ENCODE measurements at places on chromosomes 6 and 20. TPM values are rescaled to one million over a fixed set of nuclear protein-coding genes. Genes with fewer than 3 reads are reported as not detected.

DNA sequence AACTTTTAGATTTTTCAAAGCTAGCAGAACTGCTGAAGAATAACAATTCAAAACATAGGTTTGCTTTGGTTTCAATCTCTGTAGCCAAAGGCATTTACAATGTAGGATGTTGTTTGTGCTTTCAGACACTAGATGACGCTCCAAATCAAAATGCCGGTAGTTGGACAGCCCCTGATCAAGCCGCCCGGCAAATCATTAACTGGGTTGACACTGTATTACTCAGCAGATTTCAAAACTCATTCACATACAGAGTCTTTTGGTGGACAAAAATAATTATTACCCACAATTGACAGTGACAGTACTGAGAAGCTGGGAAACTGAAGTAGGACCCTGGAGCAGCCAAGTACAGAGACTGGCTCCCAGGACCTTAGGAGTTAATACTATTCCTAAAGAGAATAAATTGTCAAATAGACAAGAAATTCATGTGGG, 21.3 kb upstream of the HFE start:
- no peak for DNase-seq

DNA sequence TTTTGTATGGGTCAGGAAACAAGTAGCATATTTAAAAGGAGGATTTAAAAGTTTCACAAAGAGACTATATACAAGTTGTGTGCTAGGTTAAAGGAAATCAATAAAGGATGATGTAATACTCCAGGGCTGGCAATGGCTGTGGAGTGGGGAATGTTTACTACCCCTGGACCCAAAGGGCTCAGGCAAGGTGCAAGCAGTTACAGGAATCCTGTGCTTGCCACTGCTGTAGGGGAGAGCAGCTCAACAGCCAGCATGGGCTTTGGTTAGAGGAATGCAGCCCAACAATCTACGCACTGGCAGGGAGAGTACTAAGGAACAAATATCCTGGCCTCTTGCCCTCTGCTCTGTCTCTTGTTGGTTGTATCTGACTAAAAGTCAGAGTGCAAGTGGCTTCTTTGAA, 1642.2 kb downstream of the KHDRBS2 start:
- DNase-seq = no peak

DNA sequence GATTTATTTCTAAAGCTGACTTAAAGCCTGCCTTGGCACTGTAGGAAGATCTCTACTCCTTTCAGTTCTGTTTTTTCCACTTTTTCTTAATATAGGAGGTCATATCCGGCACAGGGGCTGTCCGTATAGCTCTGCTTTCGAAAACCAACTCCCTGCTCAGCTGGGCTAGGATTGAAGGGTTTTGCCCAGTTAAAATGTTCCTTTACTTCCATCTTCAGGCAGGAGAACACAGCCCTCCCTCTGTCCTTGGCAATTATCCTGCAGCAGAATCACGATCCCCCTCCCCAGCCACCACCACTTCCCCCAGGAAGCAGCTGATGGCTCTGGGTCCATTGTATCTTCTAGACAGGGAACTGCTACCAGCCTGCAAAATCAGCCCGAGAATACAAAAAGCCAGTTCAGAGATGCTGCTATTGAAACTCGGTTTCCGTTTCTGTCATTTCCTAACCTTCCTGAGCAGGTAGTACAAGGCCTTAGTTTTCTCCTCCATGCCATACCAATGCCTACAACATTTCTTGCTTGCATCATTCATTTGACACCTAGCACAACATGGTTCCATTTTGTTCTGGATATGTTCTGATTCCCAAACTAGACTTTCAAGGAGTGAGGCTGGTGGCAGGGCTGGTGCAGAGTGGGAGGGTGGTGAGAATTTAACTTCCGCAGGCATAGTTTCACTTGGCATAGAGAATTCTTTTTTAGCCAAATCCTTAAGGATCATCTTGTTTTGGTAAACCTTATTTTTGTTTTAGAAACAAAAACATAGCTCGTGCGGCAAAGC, 53.9 kb downstream of the FAM50B start:
- DNase-seq = no peak

- no peak for DNase-seq
Measured at GRCh38 chr20:38827770-38828281, 22.3 kb downstream of the PPP1R16B start.

The CUTA gene
- 302 TPM for total RNA-seq

The YWHAB gene
- total RNA-seq = 203 TPM

DNA sequence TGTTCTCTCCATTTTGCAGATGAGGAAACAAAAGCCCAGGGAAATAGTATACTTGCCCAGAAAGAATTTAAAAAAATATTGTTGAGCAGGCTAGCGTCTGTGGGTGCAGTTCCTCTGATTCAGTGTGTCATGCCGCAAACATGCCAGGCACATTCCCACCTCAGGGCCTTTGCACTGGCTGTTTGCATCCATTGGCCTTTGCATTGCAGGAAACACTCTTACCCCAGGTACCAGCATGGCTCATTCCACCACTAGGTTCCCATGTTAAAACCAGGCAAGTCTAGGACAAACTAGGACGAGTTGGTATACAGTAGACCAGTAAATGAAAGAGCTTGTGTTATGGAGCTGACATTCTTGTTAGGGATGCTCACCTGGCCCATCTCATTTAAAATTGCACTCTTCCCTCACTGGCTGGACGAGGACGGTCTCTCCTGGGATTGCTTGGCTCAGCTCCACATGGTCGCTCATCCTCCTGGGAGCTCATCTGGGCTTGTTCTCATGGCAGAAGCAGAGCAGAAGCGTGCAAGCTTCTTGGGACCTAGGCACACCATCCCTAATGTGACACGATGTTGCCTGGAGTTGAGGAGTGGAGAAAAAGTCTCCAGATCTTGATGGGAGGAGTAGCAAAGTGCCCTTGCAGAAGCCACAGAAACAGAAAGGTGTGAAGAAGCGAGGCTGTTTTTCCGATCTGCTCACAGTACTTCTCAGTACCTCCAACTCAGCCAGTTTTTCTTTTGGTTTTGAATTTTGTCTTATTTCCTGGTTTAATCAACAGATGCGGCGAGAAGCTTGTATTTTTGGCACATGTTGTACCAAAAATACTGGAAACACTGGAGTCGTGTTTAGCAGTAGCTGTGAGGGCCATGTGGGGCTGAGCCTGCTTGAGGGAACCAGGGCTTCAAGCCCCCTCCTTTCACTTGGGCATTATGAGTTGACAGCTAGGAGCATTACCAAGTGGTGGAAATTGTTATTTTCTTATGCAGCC, 13.9 kb downstream of the ZNF831 start:
- DNase-seq = no peak

GRCh38 chr20:23641936-23642751, 4.4 kb upstream of the CST3 start:
- peak; percentile 80 for DNase-seq

The PI16 gene
- total RNA-seq = not detected

DNA sequence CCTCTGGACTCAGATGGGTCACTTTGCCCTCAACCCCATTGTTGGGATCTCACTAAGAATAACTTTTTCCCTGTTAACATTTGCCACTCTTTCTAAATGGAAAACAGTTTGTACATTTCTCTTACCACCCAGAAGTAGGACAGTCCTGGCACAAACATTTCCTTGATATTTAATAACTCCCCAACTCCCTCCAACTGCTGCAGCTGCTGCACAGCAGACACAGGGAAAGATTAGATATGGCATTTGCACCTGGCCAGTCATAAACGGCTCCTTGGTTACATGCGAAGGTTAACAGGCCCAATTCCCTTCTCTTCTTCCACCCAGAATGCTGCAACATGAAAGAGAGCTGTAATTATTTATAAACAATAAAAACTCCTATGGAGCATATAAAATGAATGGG, 55.9 kb upstream of the SOX4 start:
- no peak for DNase-seq

DNA sequence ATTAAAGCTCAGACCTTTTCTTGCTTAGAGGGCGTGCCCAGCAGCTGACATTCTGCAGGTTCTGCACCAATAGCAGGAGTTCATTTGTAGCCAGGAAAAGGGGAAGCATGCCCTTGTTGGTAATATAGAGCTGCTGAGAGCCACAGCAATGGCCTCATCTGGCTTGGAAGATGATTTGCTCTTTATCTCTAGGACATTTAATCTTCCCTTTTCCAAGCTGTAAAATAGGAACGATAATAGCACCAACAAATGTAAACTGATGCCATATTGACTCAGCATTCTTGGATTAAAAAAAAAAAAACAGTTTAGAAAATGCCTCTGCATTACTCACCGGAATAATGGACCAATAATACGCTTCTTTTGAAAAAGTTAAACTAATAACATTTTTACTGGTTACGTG, 93.4 kb upstream of the SLC2A12 start:
- no peak for DNase-seq

The BRPF3 gene
- 29.4 TPM for total RNA-seq

DNA sequence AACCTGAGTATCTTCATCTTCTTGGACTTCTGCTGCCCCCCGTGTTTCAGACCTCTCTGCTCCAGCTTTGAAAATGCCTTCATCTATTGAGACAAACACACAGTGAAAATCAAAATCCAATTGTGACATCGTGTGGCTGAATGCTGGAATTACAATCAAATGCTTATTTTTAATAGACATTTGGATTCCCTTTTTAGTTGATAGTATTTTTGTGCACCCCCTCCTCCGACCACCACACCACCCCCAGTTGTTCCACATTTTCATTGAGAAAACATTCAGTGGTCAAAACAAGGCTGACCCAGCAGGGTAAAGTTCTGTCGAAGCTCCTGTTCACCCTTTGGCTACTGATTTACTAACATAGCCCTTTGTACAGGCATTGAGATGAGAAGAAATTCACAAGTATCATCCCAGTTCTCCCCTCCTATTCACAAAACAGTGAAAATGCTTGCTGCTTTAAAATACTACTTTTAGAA, 79.0 kb downstream of the NRSN1 start:
- no peak for DNase-seq

The CCDC170 gene
- 0.84 TPM for total RNA-seq

DNA sequence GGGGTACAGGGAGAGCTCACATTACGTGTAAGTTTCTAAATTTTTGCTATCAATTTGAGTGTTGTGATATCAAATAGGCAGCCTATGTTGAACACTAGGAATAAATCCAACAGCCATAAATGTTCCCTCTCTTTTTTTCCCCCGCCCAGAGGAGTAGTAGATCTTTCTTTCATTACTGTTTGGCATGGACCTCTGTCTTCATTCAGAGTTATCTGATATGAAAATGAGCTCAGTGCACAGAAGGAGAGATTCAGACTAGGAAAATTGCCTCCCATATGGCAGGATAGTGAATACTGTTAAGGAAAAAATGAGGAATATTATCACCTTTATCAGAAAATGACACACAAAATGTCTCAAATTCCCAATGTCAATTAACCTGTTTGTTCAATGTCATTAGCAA, 110.0 kb upstream of the EYS start:
- no peak for DNase-seq

GRCh38 chr6:87336367-87336766, 7.3 kb upstream of the GJB7 start:
- DNase-seq = no peak

- no peak for DNase-seq
Measured at GRCh38 chr6:164398647-164399046, 910.8 kb downstream of the C6orf118 start.

DNA sequence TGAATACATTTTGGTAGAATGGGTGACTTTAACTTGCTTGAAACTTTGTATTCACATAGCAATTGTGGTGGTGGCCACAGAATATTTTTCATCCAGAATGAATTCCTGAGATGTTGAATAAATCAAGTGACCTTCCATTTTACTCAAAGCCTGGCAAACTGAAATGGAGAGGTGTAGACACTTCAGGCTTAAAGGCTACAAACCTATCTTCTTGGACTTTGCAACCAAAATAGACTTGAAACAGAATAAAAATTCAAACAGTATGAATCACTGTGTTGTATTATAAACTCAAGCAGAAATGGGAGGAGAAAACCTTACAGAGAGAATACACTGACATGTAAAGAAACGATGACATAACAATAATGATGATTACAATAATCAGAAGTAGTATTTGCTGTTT, 371.6 kb downstream of the BCKDHB start:
- DNase-seq = no peak

The EDEM2 gene
- total RNA-seq = 17.5 TPM

The SPATA2 gene
- total RNA-seq = 7.1 TPM

GRCh38 chr6:119736296-119737021, 386.9 kb upstream of the MAN1A1 start:
- DNase-seq = no peak

The LTA gene
- total RNA-seq = not detected

The SNAP25 gene
- 1.6 TPM for total RNA-seq

The ARMH2 gene
- total RNA-seq = not detected

GRCh38 chr6:14447240-14447639, 329.7 kb downstream of the CD83 start:
- no peak for DNase-seq

The HLA-DMB gene
- total RNA-seq = not detected

The FNDC11 gene
- 0.34 TPM for total RNA-seq

GRCh38 chr20:23366384-23366783, 4.4 kb downstream of the GZF1 start:
- no peak for DNase-seq

Measured in osteocyte (in vitro differentiated cells).